T47D (cell line): ENCODE measurements at places on chromosomes 16 and 17.
A peak's percentile ranks its signal among the peaks of the same experiment; 100 is the strongest.

GRCh38 chr17:61616783-61617182, 25.8 kb upstream of the NACA2 start:
- DNase-seq = no peak

- DNase-seq = no peak
Observed at GRCh38 chr17:79664930-79665737, 54.3 kb upstream of the RBFOX3 start.

- peak; percentile 93 for DNase-seq
Observed at GRCh38 chr16:86575754-86576557, 2.4 kb upstream of the FOXL1 start.

- DNase-seq = peak; percentile 66
Observed at GRCh38 chr17:50361561-50362480, 11.2 kb downstream of the MRPL27 start.

DNA sequence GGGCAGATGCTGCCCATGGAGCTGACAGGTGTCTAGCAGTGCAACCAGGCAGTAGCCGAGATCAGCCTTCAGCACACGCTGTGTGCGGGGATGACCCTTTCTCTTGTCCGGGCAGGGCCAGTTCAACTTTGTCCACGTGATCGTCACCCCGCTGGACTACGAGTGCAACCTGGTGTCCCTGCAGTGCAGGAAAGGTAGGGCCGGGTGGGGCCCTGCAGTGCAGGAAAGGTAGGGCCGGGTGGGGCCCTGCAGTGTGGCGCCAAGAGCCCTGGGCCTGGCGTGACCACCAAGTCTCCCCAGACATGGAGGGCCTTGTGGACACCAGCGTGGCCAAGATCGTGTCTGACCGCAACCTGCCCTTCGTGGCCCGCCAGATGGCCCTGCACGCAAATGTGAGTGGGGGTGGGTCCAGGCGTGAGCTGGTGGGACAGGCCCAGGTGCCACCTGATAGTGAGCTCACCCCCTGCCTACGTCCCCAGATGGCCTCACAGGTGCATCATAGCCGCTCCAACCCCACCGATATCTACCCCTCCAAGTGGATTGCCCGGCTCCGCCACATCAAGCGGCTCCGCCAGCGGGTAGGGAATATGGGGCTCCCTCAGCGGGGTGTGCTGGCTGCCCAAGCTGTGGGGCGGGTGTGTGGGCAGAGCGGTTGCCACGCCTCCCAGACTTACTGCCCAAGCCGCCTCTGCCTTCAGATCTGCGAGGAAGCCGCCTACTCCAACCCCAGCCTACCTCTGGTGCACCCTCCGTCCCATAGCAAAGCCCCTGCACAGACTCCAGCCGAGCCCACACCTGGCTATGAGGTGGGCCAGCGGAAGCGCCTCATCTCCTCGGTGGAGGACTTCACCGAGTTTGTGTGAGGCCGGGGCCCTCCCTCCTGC, 40.2 kb downstream of the TSC2 start:
- DNase-seq = no peak

- no peak for DNase-seq
Observed at GRCh38 chr17:80531400-80531799, 13.2 kb upstream of the RPTOR start.

- no peak for DNase-seq
Observed at GRCh38 chr16:1333854-1334700, 632 bp downstream of the BAIAP3 start.

DNA sequence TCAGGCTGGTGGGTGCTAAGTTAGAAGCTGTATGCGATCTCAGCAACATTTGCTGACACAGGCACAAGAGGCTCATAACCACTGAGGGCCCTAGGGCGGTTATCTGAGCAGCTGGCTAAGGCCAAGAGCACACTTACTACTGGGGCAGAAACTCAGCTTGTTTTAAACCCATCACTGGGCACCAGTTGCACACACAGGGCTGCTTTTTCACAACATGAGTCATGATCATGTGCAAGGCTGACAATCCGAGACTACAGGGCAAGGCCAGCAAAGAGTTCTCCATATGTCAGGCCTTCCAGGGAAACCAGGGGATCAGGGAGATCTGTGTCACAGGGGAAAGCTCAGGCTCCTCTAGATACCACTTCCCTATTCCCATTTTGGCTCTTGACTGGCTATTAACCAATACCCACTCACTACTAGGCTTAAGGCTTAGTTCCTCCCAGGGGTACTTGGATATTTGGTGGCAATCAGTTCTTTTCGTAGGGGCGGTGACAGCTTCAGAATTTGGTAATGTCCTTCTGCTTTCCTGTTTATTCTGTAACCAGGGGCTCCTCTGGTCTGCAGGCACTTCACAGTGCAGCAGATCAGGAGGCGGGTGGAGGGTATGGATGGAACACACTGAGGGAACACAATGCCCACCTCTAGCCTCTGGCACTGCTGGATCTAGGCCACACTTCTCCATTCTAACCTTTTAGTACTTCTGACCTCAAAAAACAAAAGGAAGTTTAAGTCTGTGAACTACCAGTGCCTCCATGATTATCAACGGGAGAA, 44.9 kb upstream of the ERN1 start:
- no peak for DNase-seq

DNA sequence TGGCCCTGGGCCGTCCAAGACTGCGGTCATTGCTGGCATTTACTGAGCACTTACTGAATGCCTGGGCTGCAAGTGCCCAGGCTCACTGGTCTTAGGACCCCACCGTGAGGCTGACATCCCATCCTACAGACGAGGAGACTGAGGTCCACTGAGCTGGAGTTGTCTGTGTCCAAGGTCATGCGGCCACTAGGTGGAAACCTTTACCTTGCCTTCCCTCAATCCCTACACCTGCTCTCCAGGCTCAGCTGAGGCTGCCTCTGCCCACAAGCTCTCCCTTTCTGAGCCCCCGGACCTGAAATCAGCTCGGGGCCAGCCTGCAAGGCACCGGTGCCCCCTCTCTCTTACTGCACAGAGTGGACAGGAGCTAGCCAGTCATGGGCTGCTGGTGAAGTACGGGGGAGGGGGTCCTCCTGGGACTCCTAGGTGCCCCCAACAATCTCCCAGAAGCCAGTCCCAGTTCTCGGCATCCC, 1.5 kb downstream of the CASKIN1 start:
- peak; percentile 93 for DNase-seq

GRCh38 chr16:12096157-12096777, 119.7 kb downstream of the SNX29 start:
- DNase-seq = no peak

DNA sequence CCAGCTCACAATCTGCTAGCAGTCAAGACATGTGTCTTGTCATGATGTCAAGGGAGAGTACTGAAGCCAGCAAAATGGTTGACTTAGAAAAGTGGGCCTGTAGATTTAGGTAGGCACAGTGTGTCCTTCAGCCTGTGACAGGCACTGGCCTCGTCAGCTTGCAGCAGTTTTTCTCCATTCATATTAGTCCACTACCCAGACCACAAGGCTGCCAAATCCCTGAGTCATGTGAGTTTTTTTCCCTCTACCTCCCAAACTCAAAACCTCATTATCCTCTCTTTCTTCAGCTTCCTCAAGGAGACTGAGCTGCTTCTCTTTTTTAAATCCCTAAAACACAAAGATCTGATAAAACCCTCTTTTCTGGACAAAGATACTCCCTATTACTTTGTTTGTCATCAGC, 102.6 kb upstream of the HS3ST3A1 start:
- DNase-seq = no peak

GRCh38 chr16:89506791-89507191, 1.4 kb upstream of the SPG7 start:
- DNase-seq = no peak

- no peak for DNase-seq
Observed at GRCh38 chr16:88347656-88348376, 34.9 kb upstream of the ZNF469 start.

GRCh38 chr17:76239538-76240274, 587 bp downstream of the RNF157 start:
- DNase-seq = no peak

- peak; percentile 19 for DNase-seq
Observed at GRCh38 chr16:7268182-7268581, 64.5 kb upstream of the RBFOX1 start.
